ENCODE measurements at places on chromosomes 2 and 18. TPM values are rescaled to one million over a fixed set of nuclear protein-coding genes. Genes with fewer than 3 reads are reported as not detected.

The POTEJ gene
- not detected for total RNA-seq

The ALPI gene
- total RNA-seq = not detected

The GKN2 gene
- not detected for total RNA-seq

The PSTPIP2 gene
- total RNA-seq = 1.8 TPM

The PDE11A gene
- total RNA-seq = not detected

The CSRNP3 gene
- 1.5 TPM for total RNA-seq

All from cardiac atrium fibroblast (primary cell).